B cell (primary cell): ENCODE measurements at places on chromosomes 4 and X. TPM values are rescaled to one million over a fixed set of nuclear protein-coding genes. Genes with fewer than 3 reads are reported as not detected.

- H3K4me1 ChIP-seq: no peaks in the 10 kb centered on the region
- no peak overlapping the region for H3K27ac ChIP-seq
- H3K4me3 ChIP-seq: no peak overlapping the region
These were observed 244.3 kb downstream of the GPAT3 start for GRCh38 chr4:83780053-83780733.

DNA sequence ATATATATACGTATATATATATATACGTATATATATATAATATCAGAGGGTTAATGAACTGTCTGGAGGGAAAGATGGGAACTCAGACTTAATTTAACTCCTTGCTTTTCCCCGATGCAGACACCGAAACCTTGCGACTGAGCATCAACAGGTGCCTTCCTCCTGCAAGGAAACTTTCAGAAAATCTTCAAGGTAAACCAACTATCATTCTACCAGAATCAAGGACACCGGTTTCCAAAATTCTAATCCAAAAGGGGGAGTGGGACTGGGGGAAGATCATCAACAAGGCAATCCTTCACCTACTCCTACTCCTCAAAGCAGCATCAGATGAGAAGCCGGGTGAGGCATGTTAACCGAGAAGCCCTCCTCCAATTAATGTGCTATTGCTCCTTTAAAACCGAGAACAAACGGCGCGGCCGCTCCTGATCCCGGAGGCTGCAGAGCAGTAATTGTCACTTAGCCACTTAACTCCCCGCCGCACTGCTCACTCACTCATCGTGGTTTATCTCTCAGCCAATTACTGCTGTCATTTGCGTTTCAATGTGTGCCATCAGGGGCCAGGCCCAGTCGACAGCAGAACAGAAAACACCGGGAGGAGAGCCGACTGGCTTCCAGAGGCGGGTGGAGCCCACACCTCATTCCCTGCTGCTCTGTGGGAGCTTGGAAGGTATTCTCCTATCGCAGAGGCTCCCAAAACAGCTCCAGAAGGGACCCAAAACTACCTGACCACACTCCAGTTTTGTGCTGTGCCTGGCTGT, 61.7 kb downstream of the MAML3 start:
- no peak for DNase-seq
- no peak overlapping the region for H3K4me3 ChIP-seq
- no peaks in the 10 kb centered on the region for H3K27me3 ChIP-seq
- peaks cover 44% of the 10 kb centered on the region for H3K4me1 ChIP-seq
- H3K27ac ChIP-seq: no peak overlapping the region
- no peaks in the 10 kb centered on the region for H3K36me3 ChIP-seq

The IL13RA2 gene
- total RNA-seq: not detected in 2 replicates

The TRIM61 gene
- 2.2 and 2.3 TPM in 2 replicates for total RNA-seq
